ENCODE measurements at places on chromosomes 6 and 20.

DNA sequence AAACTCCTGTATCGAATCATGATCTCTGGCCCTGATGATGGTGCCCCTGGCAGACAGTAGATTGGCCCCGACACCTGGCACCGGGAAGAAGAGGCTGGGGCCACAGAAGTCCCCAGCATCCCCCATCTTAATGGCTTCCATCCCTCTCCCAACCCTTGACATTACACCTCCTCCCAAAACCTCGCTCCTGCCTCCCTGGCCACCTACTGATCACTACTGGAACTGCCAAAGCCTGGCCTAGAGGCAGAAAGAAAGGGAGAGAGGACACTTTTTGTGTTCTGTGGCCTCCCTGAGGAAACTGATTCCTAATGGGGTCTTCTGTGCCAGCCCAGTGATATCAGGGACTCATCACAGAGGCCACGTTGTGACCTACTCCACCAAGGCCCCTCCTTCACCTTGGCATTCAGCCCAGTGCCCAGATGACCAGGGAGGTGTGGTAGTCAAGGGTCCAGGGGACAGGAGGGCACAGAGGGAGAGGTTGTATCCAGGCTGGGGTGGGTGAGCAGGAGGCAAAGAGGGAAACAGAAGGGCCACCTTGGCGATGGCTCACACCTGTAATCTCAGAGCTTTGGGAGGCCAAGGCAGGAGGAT is 6.1 kb downstream of the C20orf173 start:
- DNase-seq: no peak

DNA sequence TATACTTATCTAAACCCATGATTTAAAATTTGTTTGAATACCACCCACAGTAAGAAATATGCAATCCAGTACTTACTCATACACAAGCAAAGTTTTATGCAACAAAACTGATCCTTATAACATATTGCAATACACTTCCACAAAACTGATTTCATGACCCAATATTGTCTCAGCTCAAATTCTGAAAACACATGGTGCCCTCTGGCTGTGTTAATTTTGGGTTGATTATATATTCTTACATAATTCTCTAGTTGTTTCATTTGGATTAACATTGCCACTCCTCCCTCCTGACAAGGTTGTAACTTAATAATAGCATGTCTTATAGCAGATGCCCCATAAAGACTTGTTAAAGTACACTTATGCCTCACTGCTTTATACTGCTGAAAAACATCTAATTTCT is 73.0 kb upstream of the TULP1 start:
- no peak for DNase-seq

- no peak for DNase-seq
Measured at GRCh38 chr20:39010496-39010895, 48.4 kb downstream of the DHX35 start.

DNA sequence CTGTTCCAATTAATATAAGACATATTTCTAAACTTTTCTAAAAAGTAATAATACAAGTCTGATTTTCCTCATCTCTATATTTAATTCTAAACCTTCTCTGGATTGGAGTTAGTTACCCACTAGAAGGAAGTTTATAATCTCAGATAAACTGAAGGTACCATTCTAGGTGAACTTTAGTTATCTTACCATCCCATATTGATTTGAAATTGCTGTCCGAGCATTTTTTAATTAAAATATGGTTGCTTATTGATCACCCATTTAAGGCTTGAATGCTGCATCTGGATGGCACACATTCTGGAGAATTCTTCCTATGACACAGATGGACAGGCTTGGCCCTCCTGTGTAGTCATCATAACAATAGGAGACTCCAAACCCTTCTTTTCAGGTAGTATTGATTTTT is 8.0 kb downstream of the RNF182 start:
- no peak for DNase-seq

DNA sequence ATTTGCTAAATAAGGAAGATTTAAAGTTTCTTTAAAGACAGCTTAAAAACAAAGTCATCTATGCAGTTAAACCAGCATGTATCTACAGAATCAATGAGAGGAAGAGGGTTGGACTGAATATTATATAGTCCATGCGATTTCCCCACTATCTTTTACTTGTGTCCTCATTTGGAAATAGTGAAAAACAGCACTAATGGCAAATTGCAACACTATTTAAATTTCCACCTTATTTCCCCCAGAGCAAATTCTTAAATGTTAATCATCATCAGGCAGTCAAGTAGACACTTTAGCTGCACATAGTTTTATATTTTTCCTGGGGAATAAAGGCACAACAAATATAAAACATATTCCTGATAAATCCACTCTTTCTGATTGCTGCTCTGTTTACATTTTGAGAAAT is 114.6 kb downstream of the LCA5 start:
- no peak for DNase-seq
